ENCODE measurements at places on chromosomes 4 and X. TPM values are rescaled to one million over a fixed set of nuclear protein-coding genes. Genes with fewer than 3 reads are reported as not detected.

- DNase-seq, result no peak
These were observed 13.8 kb downstream of the GPC3 start for GRCh38 chrX:133971586-133971985.

DNA sequence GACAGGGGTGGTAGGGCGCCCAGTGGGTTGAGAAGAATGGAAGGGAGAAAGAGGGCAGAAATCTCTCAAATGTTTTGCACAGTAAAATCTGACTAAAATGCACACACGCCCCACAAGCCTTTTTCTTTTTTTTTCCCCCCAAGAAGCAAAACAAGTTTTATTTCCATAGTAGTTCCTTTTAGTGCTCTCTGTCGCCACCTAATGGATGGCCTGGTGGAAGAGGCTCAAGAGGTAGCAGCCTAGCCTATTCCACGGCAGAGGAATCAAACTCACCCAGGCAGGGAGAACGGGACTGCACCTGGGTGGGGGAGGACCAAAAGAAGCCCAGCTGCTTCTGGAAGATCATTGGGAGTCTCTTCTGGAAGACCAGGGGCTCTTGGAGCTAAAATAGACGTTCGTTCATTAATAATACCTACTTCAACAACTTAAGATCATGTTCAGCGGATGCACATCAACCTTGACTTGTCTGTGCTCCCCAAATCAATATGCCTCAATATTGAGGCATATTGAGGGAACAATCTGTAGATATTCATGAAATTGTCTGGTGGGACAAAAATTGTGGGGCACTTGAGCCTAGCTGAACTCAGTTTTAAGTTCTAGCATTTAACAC is 31.6 kb upstream of the IRAK1 start:
- DNase-seq, result no peak

- DNase-seq, result no peak
These were observed 7.9 kb downstream of the NONO start for GRCh38 chrX:71291381-71291780.

DNA sequence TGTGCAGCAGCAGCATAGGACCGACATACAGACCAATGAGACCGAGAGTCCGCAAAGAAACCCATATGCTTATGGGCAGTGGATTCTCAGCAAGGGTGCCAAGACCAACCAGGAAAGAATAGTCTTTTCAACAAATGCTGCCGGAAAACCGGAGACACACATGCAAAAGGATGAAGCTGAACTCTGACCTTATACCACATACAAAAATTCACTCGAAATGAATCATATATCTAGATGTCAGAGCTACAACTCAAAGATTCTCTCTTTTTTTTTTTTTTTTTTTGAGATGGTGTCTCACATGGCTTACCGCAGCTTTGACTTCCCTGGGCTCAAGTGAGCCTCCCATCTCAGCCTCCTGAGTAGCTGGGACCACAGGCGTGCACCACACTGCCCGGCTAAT is 16.0 kb upstream of the MXD4 start:
- DNase-seq, result no peak

DNA sequence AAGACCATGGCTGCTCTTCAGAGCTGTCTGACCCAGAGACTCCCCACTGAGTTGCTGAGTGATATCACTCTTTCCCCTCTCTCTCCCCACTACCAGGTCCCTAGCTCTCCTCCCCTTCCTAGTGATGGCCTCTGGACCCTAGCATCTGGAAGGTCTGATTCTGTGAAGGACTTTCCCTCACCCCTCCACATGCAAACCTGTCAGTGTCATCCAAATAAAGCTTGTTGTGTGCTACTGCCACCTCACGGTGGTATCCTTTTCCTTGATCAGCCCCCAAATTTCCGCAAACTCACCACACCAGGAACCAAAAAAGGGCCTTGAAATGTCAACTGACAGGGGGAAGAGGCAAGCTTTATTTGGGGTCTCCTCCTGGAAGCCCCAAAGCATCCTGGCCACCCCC is 500.2 kb downstream of the IDS start:
- DNase-seq, result no peak

- DNase-seq, result no peak
These were observed 10.1 kb downstream of the SORCS2 start for GRCh38 chr4:7202411-7202810.

DNA sequence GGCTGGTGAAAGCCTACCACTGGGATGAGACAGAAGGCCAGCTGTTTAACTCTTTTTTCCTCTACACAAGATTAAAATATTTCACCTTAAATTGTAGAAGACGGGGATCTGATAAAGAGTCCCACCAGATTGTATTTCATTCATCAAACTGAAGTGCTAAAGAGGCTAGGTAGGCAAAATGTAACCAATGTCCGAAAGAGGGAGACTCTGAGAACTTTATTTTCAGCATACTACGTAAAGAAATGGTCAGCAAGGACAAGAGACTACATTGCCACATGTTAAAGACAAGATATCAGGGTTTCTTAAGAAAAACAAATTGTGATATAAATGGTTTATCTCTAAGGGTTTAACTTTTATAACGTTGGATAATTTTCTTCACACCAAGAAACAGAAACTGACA is 71.6 kb upstream of the INPP4B start:
- no peak for DNase-seq

GRCh38 chrX:115503099-115503498 is 57.9 kb upstream of the PLS3 start:
- no peak for DNase-seq

DNA sequence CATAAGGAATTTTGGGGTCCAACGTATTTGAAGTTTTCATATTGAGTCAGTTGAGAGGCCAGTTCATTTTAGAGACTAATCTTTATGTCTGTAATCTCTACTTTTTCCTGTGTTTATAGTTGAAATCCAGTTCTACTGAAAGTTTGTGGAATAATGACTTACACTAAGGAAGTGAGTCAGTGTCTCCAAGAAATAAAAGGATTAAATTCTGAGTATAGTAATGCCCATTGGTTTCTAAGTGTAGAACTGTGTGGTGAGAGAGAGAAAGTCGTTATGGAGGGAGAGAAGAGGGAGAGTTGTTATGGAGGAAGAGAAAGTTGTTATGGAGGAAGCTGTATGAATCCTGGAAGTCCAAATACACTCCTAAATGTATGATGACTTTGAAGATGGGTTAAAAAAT is 264.6 kb upstream of the HAND2 start:
- DNase-seq, result no peak

DNA sequence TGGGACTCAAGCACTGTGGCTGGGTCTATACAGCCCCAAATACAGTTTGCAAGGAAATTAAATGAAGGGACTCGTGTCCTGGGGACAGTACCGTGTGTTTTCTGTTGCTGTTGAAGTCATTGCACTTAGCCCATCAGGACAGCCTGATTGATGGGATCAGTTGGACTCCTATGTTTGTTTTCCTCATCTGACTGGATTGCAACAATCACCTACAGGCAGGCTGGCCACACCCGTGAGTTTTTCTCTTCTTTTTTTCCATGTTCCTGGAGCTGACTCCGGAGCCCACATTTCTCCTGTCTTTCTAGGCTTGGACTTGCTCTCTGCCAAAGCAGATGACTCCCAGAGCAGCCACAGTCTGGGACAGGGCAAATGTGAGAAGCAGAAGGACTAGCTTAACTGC is 38.1 kb downstream of the RTL9 start:
- no peak for DNase-seq

- no peak for DNase-seq
These were observed 190.4 kb downstream of the ARAP2 start for GRCh38 chr4:36053930-36054329.

- no peak for DNase-seq
These were observed 28.3 kb downstream of the MMRN1 start for GRCh38 chr4:89922848-89923416.

DNA sequence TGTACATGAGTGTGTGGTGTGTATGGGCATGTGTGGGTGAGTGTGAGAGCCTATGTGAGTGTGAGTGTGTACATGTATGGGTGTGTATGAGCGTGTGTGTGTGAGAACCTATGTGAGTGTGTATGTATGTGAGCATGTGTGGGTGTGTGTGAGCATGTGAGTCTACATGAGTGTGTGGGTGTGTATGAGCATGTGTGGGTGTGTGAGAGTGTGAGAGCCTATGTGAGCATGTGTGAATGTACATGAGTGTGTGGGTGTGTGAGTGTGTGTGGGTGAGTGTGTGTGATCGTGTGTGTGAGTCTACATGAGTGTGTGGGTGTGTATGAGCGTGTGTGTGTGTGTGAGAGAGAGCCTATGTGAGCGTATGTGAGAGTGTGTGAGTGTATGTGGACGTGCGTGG is 205.4 kb upstream of the PSAPL1 start:
- no peak for DNase-seq

- DNase-seq, result no peak
These were observed 45.6 kb downstream of the TMEM154 start for GRCh38 chr4:152634110-152634760.

- no peak for DNase-seq
These were observed 454.9 kb upstream of the FAT1 start for GRCh38 chr4:187178587-187178986.

DNA sequence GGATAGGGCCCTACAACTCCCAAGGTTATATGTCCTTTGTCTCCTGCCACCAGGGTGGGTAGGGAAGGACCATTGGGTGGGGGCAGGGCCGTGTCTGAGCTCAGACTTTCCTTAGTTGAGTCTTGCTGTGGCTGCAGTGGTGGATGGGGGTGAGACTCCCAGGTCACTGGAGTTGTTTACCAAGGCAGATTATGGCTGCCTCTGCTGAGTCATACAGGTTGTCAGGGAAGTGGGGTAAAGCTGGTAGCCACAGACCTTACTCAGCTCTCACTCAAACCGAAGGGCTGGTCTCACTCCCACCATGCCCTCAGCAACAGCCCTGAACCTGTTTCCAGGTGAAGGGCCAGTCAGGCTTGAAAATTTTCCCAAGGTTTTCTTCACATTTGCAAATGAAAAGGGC is 58.8 kb upstream of the FAAH2 start:
- DNase-seq, result no peak

DNA sequence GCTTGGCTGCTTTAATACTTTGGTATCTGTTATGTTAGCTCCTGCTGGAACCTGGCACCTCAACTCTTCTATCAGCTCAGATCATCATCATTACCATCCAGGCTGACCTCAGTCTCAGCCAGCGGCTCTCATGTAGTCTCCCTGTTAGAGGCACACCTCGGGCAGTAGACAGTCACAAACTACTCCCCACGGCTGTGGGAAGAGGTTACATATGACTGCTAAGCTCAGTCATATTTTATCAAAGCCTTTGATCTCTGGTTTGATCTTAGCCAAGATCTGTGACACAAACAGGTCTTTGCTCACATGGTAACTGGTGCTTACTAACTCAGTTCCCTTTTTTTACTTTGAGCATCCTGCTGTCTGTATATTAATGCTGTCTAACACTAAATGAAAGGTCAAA is 384.9 kb downstream of the CENPC start:
- no peak for DNase-seq

DNA sequence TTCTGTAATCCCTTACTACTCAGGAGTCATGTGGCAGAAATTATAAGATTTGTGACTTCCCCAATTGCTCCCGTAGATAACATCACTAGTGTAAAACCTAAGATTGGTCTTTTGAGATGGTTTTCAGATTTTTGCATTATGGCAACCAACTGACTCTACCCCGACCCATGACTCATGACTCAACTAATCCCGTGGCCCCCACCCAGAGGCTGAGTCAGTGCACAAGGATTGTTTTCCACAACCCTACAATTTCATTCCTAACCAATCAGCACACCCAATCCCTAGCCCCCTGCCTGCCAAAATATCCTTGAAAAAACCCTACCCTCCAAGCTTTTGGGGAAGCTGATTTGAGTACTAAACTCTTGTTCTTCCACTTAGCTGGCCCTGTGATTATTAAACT is 109.4 kb upstream of the FAM9C start:
- no peak for DNase-seq

- no peak for DNase-seq
These were observed 319.1 kb upstream of the RPS6KA3 start for GRCh38 chrX:20585782-20586181.

- DNase-seq, result no peak
These were observed 3.0 kb downstream of the STOX2 start for GRCh38 chr4:183907871-183908683.

DNA sequence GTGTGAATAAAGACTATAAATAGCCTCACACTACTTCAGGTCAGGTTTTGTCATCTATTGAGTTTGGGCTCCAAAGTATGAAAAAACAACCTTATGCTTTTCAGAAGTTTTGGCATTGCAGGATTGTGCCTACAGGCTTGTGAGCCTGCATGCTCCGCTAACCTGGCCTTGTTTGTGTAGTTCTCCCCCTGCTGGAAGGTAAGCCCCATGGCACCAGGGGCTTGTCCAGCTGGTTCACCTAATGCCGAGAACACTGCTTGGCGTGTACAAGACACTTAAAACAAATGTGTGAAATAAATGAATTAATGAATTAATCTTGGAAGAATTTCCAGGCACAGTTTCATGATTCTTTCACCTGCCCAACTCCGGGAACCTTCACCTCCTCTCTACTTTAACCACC is 1.8 kb upstream of the HSD17B10 start:
- no peak for DNase-seq

GRCh38 chrX:74248889-74249288 is 55.1 kb upstream of the ZCCHC13 start:
- peak; percentile 53 for DNase-seq

DNA sequence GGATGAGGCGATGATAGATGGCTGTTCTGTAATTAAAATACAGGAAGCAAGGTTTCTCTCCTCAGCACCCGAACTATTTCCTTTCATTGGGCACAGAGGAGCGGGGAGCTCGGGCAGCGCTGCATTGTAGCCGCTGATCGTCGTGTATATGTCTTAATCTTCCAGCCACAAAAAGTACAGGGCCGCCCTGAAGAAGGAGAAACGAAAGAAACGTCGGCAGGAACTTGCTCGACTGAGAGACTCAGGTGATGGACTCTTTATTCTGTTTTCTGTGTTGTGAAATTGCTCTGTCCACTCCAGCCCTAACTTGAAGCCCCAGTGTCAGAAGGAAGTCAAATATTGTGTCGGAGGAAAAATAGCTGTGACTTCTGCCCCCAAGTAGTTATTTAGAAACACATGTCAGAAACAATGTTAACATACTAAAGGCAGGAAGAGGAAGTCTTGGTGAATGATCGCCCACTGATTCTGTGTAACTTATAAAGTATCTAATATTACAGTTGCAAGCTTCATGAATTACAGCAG is 546 bp downstream of the ZRSR2 start:
- DNase-seq, result no peak

- DNase-seq, result no peak
These were observed 1.2 kb downstream of the DYNLT3 start for GRCh38 chrX:37846141-37846540.

DNA sequence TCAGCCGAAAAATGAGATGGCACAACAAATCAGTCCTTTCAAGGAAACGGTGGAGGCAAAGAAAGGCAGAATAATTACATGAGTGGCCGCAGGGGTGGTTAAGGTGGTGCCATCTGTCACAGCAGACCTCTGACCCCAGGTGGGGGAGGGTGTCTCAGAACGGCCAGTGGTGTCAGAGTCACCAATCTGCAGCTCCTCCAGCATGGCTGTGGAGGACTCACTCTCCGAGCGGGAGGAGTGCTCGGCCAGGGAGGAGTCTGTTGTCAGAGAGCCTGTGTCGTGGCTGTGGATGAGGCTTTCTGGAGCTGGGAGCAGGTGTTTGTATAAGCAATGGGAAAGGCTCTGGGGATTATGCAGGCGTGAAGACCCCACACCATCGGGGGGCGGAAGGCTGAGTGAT is 130.3 kb upstream of the PDLIM3 start:
- DNase-seq, result no peak

The RBM3 gene
- total RNA-seq, result 88.4 TPM

The PIR gene
- total RNA-seq, result 8.4 TPM

The SCOC gene
- total RNA-seq, result 52.8 TPM

The DGKK gene
- total RNA-seq, result not detected

The FAM9B gene
- total RNA-seq, result not detected

Data from mucosa of descending colon (tissue), 3 donors.